Gastroesophageal sphincter (tissue), 4 donors: ENCODE measurements at places on chromosomes 16 and 17. TPM values are rescaled to one million over a fixed set of nuclear protein-coding genes. Genes with fewer than 3 reads are reported as not detected.

GRCh38 chr17:36135465-36135864 lies 31.8 kb downstream of the CCL4 start:
- no peak for ATAC-seq

- peak; percentile 72 for ATAC-seq
Measured at GRCh38 chr17:42275527-42276358, 448 bp downstream of the STAT5B start.

GRCh38 chr16:11163761-11164261 lies 92.2 kb downstream of the SOCS1 start:
- ATAC-seq: no peak

DNA sequence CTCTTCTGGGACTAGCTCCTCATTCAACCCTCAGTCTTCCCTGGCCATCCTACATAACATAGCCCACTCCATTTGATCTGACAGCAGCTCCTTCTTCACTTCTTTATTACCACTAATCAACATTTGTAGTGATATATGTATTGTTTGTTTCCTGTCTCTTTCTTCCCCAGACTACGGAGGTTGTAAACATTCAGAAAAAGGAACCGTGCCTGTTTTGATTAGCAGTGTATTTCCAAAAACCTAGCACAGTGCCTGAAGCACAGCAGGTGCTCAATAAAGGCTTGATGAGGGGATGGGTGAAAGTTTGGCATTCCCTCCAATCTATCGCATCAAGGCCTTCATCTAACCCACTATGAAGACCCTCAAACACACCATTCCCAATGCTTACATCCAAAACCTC lies 150.8 kb downstream of the XYLT1 start:
- no peak for ATAC-seq

GRCh38 chr16:59887856-59888255 lies 1153.7 kb upstream of the GOT2 start:
- ATAC-seq: no peak

- no peak for ATAC-seq
Measured at GRCh38 chr17:47896672-47897490, 845 bp downstream of the SP2 start.

- ATAC-seq: no peak
Measured at GRCh38 chr17:304461-304860, 48.1 kb downstream of the RPH3AL start.

Gene DRC7
- total RNA-seq: not detected

GRCh38 chr17:75366432-75366831 lies 39.0 kb downstream of the GRB2 start:
- no peak for ATAC-seq

DNA sequence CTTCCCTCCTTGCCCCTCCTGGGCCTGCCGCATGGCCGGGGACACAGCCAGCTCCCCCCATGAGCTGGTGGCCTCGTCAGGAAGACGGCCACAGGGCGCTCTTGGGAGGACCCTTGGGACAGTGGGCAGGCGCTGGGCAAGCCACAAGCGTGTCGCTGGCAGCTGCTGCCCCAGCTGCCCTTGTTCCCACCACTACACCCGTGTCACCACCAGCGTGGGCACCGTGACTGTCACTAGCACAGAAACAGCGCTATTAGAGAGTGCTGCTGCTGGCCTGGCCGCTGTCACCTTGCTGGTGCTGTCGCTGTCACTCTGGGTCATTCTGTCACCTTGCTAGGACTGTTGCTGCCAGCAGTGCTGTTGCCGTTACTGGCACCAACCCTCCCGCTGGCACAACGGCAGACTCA lies 47.2 kb downstream of the ZFPM1 start:
- no peak for ATAC-seq

Gene SLC9A5
- total RNA-seq: 0.15 TPM

GRCh38 chr16:89118361-89119165 lies 24.9 kb downstream of the ACSF3 start:
- ATAC-seq: no peak

GRCh38 chr17:42779936-42780850 lies at the start of gene WNK4:
WNK4 (plus strand) TSS chr17:42780610; CDS start chr17:42780699, 89 bp downstream.
- peak; percentile 52 for ATAC-seq

DNA sequence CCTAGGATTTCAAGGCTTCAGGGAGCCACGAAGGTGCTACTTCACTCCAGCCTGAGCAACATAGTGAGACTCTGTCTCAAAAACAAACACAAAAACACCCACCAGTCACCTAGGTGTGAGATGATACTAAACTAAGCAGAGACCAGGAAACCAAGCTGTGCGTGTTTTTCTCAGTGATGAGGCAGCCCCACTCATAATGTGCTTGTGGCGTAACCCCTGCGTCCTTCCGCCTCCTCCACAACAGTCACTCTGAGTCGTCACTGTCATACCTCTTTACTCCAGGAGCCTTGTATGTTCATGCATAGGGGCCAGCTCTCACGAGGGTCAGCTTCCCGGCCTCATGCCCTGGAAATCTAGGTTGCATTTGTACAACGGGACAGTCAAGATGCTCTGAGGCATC lies 31.1 kb upstream of the SLC47A1 start:
- no peak for ATAC-seq

- ATAC-seq: no peak
Measured at GRCh38 chr16:28090646-28091377, 27.3 kb upstream of the GSG1L start.

Gene KRT15
- total RNA-seq: 1.6 TPM

Gene SULT1A3
- total RNA-seq: not detected
